ENCODE measurements at places on chromosomes 7 and 10.

- no peak for DNase-seq
Measured at GRCh38 chr10:103427866-103428265, 24.3 kb downstream of the CALHM2 start.

GRCh38 chr7:152907042-152907761 is 147.7 kb downstream of the ACTR3B start:
- DNase-seq, result no peak

DNA sequence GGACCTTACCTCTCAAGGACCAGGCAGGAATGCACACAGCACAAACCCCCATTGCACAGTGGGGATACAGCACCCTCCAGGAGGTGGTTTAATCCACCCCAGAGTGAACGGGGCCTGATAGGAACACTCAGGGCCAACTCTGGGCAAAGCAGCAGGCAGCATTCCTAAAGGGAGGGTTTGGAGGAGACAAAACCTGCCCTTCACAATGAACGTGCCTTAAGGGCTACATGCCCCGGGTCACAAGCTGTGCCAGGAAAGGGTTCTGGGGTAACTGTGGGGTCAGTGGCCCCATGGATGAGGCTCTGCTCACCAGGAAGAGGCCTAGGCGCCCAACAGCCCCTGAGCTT is 1.1 kb downstream of the GPRIN2 start:
- DNase-seq, result peak; percentile 58

DNA sequence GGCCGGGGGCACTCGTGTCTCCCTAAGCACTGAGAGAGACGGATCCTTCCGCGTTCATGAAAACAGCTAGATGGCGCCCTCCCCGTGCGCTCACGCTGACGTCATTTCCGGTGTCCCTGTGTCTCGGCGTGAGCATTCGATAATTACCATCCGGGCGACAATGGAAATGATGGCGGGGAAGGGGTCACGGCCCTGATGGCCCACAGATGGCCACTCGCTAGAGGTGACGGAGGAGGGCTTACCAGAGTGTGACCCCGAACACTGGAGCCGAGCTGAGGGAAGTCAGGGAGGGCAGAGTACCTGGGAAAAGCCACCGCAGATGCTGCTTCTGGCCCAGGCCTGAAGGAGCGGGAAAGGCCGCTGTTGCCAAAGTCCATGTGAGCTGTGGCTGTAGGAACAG is 222.9 kb downstream of the TCERG1L start:
- peak; percentile 46 for DNase-seq

- no peak for DNase-seq
Measured at GRCh38 chr10:84375011-84375410, 46.6 kb downstream of the CCSER2 start.

- no peak for DNase-seq
Measured at GRCh38 chr7:130878785-130879184, 144.8 kb upstream of the KLF14 start.

GRCh38 chr7:77420986-77421672 is 5.0 kb upstream of the GSAP start:
- DNase-seq, result no peak

DNA sequence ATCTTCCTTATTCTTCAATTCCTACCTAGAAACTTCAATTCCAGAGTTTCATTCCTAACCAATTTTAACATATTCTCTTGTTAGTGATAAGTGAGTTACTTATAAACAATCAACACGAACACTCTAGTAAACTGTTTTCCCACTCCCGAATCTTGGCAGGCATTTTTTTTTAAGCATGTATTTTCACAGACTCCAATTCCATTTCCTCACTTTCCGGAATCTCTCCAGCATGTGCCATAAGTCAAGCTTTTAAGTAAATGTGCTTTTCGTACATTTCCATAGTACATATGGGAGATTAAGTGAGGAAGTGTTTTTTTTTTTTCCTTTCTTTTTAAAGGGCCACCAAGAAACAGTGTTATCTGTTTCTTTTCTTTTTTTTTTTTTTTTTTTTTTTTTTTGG is 89.1 kb downstream of the FGFR2 start:
- no peak for DNase-seq
